ENCODE measurements at places on chromosomes 2 and 18. TPM values are rescaled to one million over a fixed set of nuclear protein-coding genes. Genes with fewer than 3 reads are reported as not detected.

NAT8 gene
- not detected for total RNA-seq

MC5R gene
- total RNA-seq = not detected

TGFA gene
- total RNA-seq = 194 TPM

TRIM54 gene
- total RNA-seq = not detected

TTC21B gene
- 15.6 TPM for total RNA-seq

ZAP70 gene
- not detected for total RNA-seq

ASB18 gene
- not detected for total RNA-seq

CRACDL gene
- total RNA-seq = 0.80 TPM

PIK3C3 gene
- 33.7 TPM for total RNA-seq

LRATD1 gene
- total RNA-seq = 8.1 TPM

GALR1 gene
- not detected for total RNA-seq

TET3 gene
- 2.7 TPM for total RNA-seq

HTR2B gene
- not detected for total RNA-seq

CCDC148 gene
- 0.19 TPM for total RNA-seq

LMAN1 gene
- total RNA-seq = 107 TPM

GPAT2 gene
- 2.8 TPM for total RNA-seq

AMER3 gene
- total RNA-seq = not detected

SLC4A5 gene
- total RNA-seq = not detected

FASTKD2 gene
- total RNA-seq = 28.0 TPM

ZNF521 gene
- total RNA-seq = not detected

GALNT14 gene
- total RNA-seq = 34.3 TPM

WDSUB1 gene
- total RNA-seq = 2.7 TPM

OTOF gene
- not detected for total RNA-seq

SLC9A4 gene
- total RNA-seq = not detected

ZNF804A gene
- total RNA-seq = 0.11 TPM

ERFE gene
- total RNA-seq = 1.1 TPM
